Upper lobe of left lung (tissue), 6 donors: ENCODE measurements at places on chromosomes 5 and 9. TPM values are rescaled to one million over a fixed set of nuclear protein-coding genes. Genes with fewer than 3 reads are reported as not detected.

C9 gene
- 0.51 TPM for total RNA-seq

FOXE1 gene
- not detected for total RNA-seq

PAEP gene
- total RNA-seq: not detected

PLCXD3 gene
- 2.6 TPM for total RNA-seq

EGFL7 gene
- 321 TPM for total RNA-seq

COL15A1 gene
- total RNA-seq: 1.0 TPM

CSF2 gene
- total RNA-seq: 5.5 TPM

PKD2L2 gene
- not detected for total RNA-seq

DMRT3 gene
- total RNA-seq: not detected

NUTM2F gene
- not detected for total RNA-seq

SNCB gene
- total RNA-seq: not detected

SLC34A3 gene
- total RNA-seq: 0.17 TPM

CD274 gene
- 20.8 TPM for total RNA-seq
